Activated CD8-positive, alpha-beta memory T cell treated with anti-CD3 and anti-CD28 coated beads for 36 hours (primary cell): ENCODE measurements at places on chromosomes 2 and 18. TPM values are rescaled to one million over a fixed set of nuclear protein-coding genes. Genes with fewer than 3 reads are reported as not detected.

The SLC9A4 gene
- 0.06 TPM for total RNA-seq

The CAPN14 gene
- total RNA-seq, result 0.29 TPM

The CFAP65 gene
- not detected for total RNA-seq

The TNFRSF11A gene
- total RNA-seq, result 1.6 TPM

The VWC2L gene
- not detected for total RNA-seq

The CYB5A gene
- 70.5 TPM for total RNA-seq

The LOXHD1 gene
- total RNA-seq, result not detected

The SCN1A gene
- total RNA-seq, result not detected

The NT5DC4 gene
- total RNA-seq, result not detected
